Ovary (tissue), 10 donors: ENCODE measurements at places on chromosomes 6 and 20.
A peak's percentile ranks its signal among the peaks of the same experiment; 100 is the strongest.

- DNase-seq: no peak
Observed at GRCh38 chr6:113290684-113291083, 566.5 kb upstream of the MARCKS start.

DNA sequence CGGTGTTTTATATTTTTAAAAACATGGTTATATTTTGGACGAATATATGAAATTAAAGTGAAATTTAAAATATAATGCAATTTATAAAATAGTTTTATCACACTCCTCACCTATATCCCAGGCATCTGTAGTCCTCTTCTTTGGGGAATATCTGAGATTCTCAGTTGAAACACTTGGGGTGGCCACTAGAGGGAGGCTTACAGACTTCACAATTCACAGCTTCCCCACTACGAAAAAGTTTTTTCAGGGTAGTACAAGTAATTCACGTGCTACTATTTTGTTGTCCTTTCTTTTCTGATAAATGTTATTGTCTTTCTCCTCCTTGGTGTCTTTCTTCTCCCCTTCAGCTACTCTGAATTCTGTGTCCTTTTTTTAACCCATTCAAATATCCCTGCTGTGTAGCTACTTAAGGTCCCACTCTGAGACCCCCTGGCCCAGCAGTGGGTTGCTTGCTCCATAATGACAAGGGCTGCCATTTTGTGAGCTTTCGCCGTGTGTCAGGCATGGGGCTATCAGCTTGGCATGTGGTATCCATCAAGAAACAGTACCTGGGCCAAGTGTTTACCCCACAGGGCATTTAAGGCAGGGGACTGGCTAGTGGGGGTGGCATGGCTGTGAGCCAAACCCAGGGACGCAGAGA is 43.6 kb upstream of the PHACTR3 start:
- no peak for DNase-seq

DNA sequence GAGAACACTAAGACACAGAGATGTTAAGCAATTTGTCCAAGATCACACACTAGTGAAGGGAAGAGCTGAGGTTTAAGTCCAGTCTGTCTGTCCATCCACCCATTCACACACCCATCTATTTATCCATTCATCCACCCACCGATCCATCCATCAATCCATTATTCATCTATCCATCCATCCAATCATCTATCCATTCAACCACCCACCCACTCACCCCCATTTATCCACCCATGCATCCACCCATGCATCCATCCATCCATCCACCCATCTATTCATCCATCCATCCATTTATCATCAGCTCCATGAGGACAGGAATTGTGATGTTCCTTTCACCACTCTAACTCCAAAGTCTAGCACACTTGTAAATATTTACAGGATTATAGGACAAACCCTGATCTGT is 242.3 kb upstream of the PMEPA1 start:
- no peak for DNase-seq

DNA sequence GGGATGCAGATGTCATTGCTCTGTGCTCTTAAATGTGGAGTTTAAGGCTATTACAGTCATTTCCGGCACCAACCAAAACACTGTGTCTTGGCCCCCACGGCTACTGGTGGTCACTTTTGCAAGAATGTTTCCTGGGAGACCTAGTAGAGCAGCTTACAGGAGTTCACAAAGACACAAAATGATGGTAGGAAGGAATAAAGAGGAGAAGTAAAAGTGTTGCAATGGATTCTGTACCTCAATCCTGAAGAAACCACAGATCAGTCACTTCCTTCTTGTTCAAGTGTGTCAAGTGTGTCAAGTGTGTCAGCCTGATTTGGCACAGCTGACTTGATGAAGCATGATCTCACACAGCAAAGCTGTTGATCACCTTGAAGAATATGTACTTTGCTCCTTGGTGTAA is 344.0 kb downstream of the PLCB1 start:
- DNase-seq: no peak

- DNase-seq: no peak
Observed at GRCh38 chr20:44222633-44223368, 12.2 kb upstream of the OSER1 start.

DNA sequence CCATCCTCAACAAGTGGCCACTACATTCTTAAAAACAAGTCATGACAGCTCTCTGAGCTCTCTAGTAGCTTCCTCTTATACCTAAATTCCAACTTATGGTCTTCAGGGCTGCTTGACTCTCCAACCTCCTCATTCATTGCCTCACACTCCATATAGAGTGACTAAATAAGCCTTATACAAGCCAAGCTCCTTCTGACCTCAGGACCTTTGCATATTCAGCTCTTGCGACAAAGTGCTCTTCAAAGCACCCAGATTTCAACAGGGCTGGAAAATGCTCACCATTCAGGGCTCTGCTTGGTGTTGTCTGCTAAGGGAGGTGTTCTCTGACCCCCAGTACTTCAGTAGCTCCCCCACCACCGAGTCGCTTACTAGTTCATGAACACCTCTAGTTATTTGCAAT is 3.7 kb downstream of the TREML2 start:
- DNase-seq: no peak

- DNase-seq: no peak
Observed at GRCh38 chr6:10418862-10419748, 4.2 kb upstream of the TFAP2A start.

DNA sequence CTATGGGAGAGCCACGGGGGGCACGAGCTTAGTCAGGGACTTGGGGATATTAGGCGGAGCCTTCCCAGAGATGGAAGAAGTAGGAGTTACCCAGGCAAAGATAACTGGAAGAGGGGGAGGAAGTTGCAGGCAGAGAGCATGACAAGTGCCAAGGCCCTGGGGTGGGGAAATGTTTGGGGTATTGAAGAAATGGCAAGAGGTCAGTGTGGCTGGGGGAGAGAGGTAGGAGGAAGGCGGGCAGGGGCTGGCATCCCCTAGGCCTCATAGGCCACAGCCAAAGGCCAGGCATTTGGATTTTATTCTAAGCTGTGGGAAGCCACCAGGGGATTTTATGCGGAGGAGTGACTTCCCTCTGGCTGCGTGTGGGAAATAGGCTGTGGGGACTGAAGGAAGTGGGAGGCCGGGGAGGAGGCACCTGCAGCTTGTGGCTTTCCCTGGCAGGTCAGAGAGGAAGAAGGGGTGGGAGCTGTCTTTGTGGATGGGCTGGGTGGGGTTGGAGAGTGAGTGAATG is 22.7 kb downstream of the SNAI1 start:
- no peak for DNase-seq

DNA sequence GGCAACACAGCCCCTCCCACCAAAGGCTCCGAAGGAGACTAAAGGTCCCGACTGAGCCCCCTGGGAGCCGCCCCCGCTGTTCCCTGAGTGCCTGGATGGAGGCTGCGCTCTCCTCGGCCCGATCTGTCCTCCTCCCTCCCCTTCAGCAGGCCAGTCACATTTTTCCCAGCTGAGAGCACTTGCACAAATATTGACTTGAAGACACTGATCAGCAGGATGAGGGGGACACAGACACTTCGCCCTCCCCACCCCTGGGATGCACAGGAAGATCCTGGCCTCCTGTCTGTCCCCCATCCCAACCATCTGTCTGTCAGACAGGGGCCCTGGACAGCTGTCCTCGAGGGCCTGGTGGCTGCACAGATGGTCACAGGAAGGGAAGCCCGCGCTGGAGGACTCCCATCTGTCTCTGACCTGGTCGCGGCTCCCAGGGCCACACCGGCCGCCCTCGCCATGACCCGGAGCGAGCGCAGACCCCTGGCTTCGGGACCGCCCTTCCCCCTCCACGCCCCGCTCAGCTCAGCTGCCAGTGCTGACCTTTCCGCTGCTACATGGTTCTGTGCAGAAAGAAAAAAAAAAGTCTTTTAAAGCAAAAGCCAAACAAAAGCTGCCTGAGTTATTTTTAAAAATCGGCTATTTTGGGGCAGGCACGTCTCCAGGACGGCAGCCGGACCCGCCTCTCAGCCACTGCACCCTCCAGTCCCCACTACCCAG is 11.1 kb downstream of the LAMA5 start:
- DNase-seq: peak; percentile 65

DNA sequence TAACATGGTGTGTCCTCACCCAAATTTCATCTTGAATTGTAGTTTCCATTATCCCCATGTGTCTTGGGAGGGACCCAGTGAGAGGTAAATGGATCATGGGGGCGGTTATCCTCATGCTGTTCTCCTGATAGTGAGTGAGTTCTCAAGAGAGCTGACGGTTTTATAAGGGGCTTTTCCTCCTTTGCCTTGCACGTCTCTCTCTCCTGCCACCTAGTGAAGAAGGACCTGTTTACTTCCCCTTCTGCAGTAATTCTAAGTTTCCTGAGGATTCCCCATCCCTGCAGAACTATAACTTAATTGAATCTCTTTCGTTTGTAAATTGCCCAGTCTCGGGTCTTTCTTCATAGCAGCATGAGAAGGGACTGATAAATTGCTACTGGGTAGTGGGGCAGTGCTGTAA is 789.3 kb downstream of the FRK start:
- DNase-seq: no peak

GRCh38 chr6:20096536-20096935 is 115.7 kb downstream of the MBOAT1 start:
- DNase-seq: no peak

DNA sequence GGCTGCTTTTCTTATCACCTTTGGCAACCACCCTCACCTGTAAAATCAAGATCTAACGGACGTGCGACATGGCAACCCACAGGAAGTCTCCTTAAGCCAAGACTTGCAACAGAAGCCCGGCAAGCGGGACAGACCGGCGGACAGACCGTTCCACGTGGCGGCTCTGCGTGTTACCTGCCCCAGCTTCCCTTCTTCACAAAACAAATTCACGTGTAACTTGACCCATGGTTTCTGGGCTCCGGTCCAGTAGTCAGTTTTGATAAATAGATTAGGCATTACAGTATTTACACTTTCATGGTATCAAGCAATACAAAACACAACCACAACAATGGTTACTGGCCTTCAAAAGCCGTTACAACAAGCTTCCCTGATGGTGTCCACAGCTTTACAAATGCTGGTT is 133.8 kb downstream of the PRND start:
- DNase-seq: no peak

DNA sequence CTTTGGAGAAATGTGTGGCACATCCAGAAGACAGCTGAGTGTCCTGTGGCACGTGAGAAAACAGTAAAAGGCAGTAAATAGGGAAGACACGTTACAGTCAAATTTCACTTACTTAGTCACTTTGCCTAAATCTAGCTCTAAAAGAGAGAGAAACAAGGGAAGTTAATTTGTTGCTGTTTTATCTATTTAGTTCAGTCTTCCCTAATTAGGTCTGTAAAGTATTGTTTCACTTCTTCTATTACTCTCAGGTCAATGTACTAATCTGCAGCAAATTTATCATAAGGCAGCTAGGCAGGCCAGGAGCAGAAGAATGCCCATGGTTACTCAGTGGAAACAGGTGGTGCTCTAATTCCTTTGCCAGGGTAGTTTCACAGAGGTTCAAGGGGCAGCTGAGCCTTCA is 124.3 kb upstream of the CNR1 start:
- DNase-seq: no peak

- DNase-seq: no peak
Observed at GRCh38 chr6:98241630-98242029, 592.7 kb upstream of the POU3F2 start.

DNA sequence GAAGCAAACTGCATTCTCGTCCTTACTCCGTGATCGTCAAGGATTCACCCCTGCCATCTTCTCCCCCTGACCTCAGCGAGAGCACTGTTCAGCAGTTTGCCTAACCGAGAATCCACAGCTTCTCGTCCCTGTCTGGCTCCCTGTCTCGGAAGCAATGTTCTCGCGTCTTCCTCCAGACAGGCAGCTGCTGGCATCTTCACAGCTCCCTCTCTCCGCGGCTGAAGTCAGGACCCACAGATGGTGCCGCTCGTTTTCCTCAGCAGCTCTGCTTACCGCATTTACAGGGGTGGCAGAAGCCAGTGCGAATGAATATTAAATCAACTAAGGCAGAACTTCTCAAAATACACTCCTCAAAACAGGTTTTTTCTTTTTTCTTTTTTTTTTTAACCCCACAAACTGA is 18.9 kb upstream of the SLC22A2 start:
- DNase-seq: no peak

DNA sequence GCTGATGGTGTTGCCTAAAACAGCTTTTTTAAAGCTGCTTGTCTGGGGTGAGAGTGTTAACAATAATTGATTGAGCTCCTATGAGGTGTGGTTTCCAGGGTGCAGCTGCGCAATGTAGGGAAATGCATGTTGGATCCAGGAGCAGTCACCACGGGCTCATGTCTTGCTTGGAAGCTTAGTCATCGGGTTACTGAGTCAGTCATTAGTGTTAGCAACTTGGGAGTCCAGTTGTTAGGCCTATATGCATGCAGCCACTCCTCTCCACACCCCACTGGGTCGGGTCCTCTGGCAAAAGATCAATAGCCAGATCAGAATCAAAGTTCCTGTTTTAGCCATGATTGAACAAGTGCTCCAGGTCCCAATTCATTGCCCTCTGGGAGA is 271.7 kb upstream of the CHD6 start:
- DNase-seq: no peak

GRCh38 chr20:20373091-20373571 is 5.2 kb downstream of the INSM1 start:
- no peak for DNase-seq

DNA sequence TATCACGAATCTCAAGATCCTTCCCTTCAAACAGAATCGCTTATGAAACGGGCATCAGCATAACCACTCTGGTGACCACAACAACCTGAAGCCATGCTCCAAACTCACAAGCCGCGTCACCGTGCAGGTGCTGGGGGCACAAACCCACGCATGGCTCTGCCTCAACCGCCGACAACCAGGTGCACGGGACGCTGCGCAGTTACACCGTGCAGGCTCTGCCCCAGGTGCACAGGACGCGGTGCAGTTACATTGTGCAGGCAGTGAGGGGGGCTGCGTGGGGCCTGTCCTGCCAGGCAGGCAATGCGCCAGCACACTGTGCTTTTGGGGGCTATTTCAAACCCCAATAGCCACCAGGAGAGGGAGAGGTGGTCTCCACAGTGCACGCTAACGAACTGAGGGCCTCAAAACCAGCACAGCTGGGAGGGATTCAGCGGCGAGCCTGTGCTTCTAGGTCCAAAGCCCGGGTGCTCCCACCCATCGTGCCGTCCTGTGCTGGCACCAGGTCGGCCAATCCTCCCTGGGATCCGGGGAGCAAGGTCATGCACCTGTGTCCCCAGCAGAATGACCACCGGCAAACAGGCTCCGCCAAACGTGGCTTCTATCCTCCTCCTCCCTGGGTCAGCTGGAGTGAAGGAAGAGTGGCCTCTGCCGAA is 35.8 kb downstream of the ZBTB46 start:
- DNase-seq: no peak

- DNase-seq: no peak
Observed at GRCh38 chr6:26599591-26599990, 2.8 kb downstream of the ABT1 start.

GRCh38 chr6:21615504-21615903 is 22.0 kb downstream of the SOX4 start:
- no peak for DNase-seq

- no peak for DNase-seq
Observed at GRCh38 chr6:3520281-3521230, 63.7 kb upstream of the SLC22A23 start.

- no peak for DNase-seq
Observed at GRCh38 chr20:53964067-53964466, 106.3 kb downstream of the BCAS1 start.
